ENCODE measurements at places on chromosomes 7 and 10.

- no peak for DNase-seq
Observed at GRCh38 chr7:157825325-157825724, 488.5 kb downstream of the DNAJB6 start.

- no peak for DNase-seq
Observed at GRCh38 chr10:127812041-127812440, 75.1 kb downstream of the FOXI2 start.

GRCh38 chr7:158005531-158005930, 582.1 kb downstream of the PTPRN2 start:
- no peak for DNase-seq

DNA sequence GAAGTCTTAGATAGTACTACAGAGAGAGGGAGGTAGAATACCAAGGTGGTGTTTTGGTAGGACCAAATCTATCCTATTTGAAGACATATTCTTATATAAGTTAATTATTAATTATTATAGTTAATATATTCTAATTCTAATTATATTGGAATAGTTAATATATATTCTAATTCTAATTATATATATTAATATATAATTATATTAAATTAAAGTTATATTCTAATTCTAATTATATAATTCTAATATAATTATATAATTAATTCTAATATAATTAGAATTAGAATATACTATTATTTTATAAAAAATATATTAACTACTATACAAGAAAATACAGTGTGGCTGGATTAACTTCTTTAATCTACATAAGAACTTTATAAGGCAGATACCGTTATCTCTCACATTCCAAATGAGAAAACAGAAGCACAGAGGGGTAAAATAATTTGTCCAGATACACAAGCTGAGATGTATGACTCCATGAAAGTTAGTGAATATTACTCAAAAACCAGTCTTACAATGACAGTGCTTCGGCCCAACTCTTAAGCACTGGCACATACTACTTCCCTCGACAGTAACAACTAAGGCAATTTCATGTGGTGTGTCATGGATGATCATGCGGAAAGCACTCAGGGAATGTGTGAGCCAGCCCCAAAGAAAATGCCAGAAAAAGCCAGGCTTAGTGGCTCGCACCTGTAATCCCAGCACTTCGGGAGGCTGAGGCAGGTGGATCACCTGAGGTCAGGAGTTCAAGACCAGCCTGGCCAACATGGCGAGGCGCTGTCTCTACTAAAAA, 42.6 kb downstream of the TYW1B start:
- DNase-seq: no peak

GRCh38 chr7:27235387-27236311, 7.0 kb upstream of the EVX1 start:
- no peak for DNase-seq

DNA sequence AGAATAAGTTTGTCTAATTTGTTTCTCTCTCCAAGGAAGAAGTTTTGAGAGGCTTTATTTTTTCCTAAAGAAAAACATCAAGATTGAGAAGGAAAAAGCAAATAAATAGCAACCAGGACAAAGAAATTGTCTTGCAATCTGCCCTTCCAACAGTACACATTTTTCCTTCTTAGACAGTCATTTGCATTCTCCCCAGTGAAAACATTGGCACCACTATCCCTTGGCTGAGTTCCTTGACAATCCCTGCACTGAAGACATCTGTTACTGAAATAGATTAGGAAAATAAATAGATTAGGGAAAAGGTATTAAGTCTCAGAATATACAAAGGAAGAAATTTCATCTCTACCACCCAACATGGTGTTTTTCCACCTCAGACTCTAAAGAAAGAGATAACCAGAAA, 12.2 kb upstream of the TMEM243 start:
- no peak for DNase-seq

DNA sequence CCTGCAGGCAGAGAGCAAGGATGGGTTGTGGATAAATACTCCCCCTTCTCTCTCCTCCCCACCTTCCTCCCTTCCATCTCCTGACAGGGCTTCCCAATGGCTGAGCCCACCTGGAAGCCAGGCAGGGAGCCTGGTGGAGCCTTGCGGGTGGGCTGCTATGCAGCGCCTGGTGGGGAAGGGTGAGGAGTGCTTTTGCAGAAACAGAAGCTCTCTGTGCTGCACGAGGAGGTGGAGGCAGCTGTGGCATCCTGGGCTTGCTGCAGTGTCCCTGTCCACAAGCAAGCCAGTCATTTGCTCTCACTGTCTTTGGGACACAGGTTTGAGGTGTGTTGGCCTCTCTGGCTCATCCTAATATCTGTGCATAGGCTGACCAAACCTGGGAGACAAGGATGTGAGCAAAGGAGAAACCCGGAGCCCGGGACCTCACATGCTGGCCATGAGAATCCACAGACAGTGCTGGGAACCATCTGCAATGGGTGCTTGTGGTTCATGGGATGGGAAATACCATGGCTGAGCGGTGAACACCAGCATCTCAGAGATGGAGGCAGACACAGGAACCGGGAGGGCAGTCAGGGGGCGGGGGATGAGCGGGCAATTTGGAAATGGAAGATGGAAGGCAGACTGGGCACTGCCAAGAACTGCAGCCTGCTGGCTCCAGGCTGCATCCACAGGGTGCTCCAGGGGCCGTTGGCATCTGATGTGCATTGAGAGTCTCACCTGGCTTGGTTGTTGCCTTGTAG, 364.2 kb downstream of the GLRX3 start:
- DNase-seq: no peak

DNA sequence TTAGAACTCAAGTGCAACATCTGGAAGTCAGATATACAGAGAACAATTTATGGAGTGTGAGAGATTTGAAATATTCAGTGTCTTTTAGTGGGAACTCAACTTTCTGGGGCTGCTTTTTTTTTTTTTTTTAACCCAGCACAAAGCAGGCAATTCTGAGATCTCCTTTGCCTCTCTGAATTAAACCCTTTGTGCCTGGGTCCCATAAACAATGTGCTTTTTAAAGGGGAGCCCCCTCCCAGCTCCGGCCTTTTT, 146.8 kb downstream of the CELF2 start:
- no peak for DNase-seq

DNA sequence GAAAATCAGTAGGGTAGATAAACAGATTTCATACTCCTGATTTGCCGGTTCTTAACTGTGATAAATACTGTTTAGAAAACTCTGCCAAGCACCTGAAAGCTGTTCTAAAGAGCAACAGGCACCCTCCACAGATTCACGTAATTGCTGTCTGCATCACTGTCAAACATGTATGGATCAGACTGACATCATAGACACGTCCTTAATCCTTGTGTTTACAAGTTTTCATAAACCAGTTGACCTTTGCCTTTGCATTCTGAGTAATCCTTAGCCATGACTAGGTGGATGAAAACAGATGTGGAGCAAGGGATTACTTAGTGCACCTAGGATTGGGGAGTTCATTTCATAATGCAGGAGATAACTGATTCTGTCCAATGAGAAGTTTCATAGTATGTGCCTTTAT, 41.6 kb downstream of the SLC39A12 start:
- DNase-seq: no peak

- no peak for DNase-seq
Observed at GRCh38 chr7:96636979-96637378, 72.7 kb downstream of the SEM1 start.

DNA sequence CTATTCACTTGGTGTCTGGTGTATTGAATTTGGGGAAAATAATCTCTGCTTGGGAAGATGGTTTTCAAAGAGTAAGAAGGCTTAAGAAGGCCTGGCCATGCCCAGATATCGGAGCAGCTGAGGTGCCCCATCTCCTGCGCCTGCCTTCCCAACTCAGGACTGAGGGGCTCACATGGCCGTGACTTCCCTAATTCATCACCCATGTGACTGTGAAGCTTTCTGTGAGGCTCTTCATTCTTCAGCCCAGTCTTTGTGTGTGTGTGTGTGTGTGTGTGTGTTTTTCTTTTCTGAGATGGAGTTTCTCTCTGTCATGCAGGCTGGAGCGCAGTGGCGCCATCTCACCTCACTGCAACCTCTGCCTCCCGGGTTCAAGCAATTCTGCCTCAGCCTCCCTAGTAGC, 53.2 kb downstream of the PROSER2 start:
- DNase-seq: no peak

DNA sequence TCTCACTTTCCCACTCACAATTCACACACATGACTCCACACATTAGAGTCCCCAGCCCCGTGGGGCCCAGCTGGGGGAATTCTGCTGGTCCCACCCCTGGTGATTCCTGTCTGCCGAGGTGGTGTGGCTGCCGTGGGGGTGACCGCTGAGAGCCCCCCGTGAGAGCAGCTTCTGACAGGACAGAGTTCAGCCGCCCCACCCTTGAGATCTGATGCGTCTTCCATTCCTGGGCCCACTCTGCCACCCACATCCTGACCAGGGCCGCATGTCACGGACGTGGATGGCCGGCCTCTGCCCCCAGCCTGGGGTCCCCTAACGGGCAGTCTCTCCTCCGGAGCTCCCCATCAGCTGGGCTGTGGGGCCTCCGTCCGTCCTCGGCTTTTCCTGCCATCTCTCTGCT, 240.1 kb upstream of the PITRM1 start:
- DNase-seq: no peak

- peak; percentile 22 for DNase-seq
Observed at GRCh38 chr10:91694170-91694794, 61.4 kb upstream of the PPP1R3C start.

DNA sequence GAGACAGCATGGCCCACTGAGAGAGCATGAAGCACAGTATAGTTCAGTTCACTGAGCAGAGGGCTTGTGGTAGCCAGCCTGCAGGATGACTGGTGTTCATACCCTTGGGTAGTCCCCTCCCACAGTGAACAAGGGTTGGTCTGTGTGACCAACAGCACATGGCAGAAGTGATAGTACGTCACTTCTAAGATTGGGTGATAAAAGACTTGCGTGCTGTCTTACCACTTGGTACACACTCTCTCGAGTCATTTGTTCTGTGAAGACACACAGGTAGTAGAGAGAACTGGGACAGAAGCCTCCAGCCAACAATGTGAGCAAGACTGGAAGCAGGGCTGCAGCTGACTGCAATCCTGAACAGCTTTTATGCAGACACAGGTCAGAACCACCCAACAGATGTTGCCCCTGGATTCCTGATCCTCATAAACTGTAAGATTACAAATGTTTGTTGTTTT, 14.6 kb downstream of the EPC1 start:
- DNase-seq: peak; percentile 24

GRCh38 chr10:8279598-8279997, 225.1 kb downstream of the GATA3 start:
- DNase-seq: no peak

DNA sequence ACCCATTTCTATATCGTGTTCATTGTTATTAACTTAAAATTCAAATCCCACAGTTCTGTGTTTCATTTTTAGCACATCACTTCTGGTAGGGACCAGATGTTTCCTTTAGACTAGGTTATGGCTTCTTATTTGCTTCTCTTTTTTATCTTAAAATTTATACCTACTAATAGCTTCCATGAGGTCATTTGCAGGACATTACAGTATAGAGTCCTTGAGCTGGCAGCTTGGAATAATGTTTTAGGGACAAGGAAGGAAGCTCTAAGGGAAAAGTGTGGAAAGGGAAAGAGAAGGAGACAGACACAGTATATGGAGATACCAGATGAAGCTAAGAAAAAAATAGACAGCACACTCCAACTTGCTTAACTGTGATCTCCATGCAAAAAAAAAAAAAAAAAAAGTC, 48.8 kb upstream of the CD36 start:
- no peak for DNase-seq

DNA sequence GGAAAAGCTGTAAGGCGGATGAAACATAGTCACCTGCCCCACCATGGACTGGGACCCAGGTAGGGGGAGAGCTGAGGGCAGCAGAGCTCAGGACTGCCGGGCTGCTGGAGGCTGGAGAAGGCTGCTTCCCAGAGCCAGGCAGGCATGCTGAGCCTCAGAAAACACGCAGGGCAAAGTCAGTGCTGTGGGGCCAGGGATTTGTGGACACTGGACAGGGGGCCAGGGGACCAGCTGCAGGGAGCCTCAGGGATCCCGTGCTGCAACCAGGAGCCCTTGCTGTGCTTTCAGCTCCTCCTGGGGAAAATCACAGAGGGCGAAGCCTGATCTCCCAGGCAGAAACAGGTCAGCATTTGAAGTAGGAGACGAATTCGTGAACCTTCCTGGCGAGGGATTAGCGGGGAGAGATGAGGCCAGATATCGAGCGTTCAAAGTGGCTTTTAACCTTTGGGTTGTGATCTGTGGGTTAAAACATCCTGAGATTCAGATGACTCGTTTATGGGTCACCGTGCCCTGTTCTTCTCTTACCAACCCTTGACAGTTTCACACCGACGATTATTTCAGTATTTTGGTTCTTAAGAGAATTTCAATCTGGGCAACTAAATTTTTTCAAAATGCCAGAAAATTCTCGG, 85.6 kb upstream of the SHH start:
- DNase-seq: no peak

DNA sequence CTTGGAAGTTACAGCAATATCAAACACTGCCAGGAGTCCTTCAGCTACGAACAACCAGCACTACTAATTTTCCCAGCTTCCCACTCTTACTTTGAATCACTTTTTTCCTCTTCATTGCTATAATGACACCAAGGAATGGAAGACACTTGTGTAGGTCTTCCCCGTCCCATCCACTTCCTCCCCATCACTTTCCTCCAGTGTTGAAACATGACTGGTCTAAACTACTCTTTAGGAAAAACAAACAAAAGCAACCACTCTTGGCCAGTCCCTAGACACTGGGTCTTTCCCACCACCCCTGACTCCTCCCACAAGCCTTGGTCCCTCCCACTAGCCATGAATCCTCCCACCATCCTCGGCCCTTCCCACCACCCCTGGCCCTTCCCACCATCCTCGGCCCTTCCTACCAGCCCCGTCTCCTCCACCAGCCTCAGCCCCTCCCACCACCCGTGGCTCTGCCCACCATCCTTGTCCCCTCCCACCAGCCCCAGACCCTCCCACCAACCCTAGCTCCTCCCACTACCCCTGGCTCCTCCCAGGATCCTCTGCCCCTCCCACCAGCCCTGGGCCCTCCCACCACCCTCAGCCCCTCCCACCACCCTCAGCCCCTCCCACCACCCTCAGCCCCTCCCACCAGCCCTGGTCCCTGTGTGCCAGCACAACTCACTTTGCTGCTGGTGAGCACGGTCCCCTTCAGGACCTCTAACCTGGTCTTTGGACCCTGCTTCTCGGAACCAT, 68.5 kb downstream of the CXCL12 start:
- peak; percentile 74 for DNase-seq

- DNase-seq: no peak
Observed at GRCh38 chr10:114290038-114290437, 51.0 kb downstream of the VWA2 start.

DNA sequence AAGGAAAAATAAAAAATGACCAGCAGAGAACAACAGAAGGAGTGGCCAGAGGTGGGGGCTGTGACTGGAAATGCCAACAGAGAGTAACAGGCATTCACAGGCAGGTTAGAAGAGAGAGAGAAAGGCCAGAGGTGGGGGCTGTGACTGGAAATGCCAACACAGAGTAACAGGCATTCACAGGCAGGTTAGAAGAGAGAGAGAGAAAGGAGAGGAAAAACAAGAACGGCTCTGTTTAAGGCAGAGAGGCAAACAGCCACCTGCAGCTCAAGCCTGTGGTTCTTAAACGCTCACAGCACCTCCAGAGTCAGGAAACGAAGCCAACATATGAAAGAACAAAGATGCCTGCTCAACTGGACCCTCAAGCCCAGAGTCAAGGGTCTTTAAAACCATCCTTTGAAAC, 39.5 kb upstream of the DGKI start:
- DNase-seq: no peak
